Activated CD8-positive, alpha-beta memory T cell treated with anti-CD3 and anti-CD28 coated beads for 48 hours (primary cell): ENCODE measurements at places on chromosomes 11 and 22.

- DNase-seq, result no peak
Observed at GRCh38 chr22:19799322-19800190, 39.0 kb downstream of the TBX1 start.

- no peak for DNase-seq
Observed at GRCh38 chr22:37639771-37640590, 512 bp downstream of the SH3BP1 start.

GRCh38 chr11:36757075-36757474 lies 159.0 kb upstream of the RAG2 start:
- DNase-seq, result no peak

GRCh38 chr11:27246925-27247324 lies 116.1 kb downstream of the CCDC34 start:
- no peak for DNase-seq

- DNase-seq, result peak; percentile 4
Observed at GRCh38 chr22:19121631-19122142, 525 bp downstream of the DGCR2 start.

DNA sequence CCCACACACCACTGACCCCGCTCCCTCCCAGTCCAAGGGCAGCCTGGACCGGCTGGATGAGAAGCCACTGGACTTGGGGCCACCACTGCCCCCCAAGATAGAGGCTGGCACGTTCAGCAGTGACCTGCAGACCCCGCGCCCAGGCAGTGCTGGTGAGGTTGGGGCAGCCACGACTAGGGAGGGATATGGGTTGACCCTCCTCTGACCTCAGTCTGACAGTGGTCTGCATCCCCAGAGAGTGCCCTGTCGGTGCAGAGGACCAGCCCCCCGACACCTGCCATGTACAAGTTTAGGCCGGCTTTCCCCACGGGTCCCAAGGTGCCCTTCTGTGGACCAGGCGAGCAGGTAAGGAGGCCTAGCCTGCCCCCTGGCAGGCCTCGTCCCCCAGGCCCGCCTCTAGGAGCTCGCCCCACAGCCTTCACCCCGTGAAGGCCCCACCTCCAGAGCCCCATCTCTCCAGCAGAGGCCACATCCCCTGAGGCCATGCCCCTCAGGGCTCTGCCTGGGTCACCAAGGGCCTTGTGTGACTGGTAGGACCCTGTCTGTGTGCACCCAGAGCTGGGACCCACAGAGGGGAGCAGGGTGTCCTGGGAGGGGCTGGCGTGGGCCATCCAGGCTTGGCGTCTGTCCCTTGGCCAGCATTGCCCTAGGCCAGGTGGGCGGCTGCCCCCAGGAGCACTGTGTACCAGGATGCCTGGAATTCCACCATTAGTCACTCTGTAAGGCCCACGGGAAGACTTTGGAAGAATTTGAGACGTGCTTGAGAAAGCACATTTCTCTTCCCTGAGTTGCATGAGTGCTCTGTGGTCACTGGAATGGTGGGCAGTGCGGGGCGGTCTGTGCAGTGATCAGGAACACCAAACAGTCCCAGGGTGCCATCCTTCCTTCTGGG lies 9.4 kb downstream of the CCDC188 start:
- no peak for DNase-seq

DNA sequence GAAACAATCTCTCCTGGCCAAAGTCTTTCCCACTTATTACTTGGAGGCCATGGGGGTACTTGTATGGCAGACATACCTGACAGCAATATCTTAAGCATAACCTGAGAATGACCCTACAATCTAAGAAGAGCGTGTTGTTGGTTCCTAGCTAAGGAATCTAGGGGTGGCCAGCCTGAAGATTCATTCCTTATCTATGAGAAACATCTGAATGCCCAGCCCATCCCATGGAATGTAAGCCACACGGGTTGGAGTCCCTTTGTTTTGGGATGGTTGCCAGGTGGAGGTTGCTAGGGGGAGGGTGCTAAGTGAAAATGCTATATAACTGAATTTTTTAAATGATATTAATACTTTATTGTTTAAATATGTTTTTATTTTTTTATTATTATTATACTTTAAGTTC lies 725.0 kb downstream of the ETS1 start:
- DNase-seq, result no peak

DNA sequence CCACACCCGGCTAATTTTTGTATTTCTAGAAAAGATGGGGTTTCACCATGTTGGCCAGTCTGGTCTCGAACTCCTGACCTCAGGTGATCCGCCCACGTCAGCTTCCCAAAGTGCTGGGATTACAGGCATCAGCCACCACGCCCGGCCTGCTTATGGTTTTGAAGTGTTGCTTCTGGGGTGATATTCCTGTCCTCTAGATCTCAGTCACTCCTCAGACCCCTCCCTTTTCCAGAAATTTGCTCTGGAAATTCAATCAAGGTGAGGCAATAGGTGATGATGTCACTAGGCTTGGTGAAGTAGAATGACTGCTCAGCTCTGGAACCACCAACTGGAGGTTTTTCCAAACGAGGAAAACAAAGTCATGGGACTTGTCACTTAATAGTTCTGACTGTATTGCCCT lies 36.6 kb upstream of the CREB3L1 start:
- DNase-seq, result no peak

GRCh38 chr22:42780070-42780540 lies 59.4 kb upstream of the A4GALT start:
- no peak for DNase-seq

DNA sequence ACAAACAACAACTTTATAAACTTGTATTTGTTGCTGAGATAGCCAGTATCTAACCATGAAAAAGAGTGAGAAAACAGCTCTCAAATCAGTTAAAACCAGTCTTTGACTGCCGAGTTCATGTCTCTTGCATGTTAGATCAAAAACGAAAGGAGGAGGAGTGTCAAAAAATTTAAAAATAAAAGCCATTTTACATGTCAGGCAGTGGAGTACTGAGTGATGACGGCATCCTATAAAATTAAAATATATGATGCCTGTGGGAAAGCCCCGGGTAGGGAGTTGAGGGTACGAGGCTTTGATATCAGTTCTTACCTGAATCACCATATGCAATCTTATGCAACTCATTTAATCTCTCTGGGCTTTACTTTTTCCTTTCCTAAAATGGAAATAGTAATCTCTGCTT lies 117.3 kb downstream of the ETS1 start:
- no peak for DNase-seq

GRCh38 chr11:35747668-35748067 lies 85.1 kb downstream of the TRIM44 start:
- DNase-seq, result no peak

DNA sequence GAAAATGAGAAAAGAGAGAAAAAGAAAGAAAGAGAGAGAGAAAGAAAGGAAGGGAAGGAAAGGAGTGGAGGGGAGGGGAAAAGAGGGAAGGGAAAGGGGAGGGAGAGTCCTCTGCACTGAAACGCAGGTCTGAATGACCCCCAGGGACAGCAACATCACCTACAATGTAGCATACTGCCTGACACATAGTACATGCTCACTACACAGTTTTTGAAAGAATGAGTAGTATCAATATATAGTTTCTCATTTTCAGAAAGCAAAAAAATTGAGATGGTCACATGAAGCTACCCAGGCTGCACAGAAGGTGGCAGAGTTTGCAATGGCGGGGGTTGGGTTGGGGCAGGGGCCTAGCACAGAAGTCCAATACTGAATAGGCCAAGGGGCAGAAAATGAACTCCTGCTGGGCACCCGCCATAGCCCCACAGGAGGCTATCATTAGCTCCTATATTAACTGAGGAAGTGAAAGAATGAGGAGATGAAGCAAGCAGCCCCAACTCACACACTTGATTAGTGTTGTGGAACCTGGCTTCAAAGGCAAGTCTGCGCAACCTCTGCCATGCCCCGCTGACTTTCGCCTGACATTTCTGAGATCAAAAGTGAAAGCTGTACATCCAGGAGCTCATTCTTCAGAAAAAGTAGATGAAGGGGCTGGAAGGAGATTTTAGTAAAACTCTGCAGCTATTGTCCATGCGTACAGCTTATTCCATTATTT lies 241.2 kb upstream of the SYN3 start:
- DNase-seq, result no peak

GRCh38 chr11:7251487-7251835 lies 243 bp upstream of the SYT9 start:
- DNase-seq, result no peak

DNA sequence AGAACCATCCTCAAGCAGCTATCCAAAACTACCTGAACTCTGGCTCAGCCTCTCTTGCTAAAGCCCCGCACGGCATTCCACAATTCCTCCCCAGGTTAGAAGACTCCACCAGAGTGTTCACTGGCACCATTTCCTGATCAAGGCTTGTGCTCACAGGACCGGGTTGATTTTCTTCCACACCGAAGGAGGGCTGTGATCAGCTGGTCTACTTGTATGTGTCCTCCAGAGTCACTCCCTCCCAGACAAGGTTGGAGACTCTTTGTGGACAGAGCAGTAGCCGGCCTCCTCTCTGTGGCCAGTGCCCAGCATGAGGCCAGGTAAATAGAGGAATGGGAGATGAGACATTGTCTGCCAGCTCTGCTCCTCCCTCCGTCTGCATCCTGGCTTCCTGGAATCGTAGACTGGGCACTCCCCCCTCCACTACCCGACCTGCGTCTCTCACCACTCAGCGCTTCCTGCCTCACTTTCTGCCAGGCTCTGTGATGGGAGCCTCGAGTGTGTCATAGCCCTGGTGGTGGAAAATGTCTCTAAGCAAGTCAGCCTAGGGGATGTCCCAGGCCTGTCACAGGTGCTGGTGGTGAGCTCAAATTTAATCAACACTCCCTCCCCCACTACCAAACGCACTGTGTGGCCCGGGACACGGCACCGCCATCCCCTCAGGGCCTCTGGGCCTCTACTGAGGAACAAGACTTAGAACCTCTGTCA lies 12.5 kb upstream of the TMPRSS6 start:
- DNase-seq, result peak; percentile 75

GRCh38 chr22:22897091-22897490 lies 9.5 kb downstream of the IGLL5 start:
- no peak for DNase-seq

DNA sequence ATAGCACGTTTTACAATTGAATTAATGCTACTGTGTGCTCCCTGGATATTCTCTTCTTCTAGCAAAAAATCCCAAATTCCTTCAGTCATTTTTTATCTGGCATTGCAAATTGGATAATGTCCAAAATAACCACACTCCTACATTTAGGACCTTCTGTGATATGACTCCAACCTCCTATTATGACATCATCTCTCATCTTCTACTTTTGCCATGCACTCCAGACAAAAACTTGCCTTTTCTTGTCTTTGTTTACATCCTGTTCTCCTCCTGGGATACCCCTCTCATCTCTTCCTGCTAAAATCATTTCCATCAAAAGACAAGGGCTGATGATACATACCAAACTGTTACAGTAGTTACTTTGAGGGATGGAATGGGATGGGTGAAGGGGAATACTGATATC lies 20.6 kb upstream of the TMEM218 start:
- no peak for DNase-seq

- no peak for DNase-seq
Observed at GRCh38 chr22:29801153-29801552, 34.0 kb downstream of the UQCR10 start.

DNA sequence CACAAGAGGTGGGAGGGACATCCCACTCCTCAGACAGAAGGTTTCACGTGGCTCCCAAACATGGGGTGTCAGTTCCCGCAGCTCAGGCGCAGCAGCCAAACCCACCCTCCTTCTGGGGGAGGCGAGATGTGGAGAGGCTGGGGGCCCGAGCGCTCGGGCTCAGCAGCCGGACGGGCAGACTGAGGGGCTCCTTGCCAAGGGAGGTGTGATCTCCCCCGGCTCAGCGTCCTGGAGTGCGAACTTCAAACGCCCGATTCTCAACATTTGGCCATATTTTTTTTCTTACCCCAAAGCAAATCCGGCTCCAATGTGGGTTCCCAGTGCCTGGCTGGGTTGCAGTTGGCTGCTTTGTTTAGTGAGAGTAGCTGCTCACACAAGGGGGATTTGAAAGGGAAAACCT lies 477.9 kb downstream of the MN1 start:
- no peak for DNase-seq

DNA sequence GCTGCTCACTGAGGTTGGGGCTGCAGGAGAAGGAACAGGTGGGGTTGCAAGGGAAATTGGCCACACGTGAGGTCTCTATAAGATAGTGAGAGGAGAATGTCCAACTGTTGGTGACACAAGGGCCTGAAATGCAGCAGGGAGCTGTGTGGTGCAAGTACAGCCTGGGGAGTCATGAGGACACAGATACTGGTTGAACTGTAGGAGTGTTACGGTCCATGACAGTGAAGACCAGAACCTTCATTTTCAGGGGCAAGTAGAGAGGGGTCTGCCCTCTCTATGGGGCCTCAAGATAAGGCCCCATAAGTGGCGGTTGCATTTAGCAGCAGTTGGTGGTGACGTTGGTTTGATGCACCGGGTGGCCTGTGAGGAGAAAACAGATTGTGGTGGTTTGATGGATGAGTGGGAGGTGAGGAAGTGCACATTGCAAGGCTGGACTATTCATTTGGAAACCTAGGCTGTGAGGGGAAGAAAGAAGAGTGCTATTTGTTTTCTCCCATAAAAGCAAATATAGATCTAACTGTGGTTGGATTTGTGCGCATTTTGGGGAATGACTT lies 39.4 kb downstream of the MICAL2 start:
- peak; percentile 49 for DNase-seq

- peak; percentile 48 for DNase-seq
Observed at GRCh38 chr11:587978-588380, 11.7 kb downstream of the PHRF1 start.

GRCh38 chr11:118226296-118226695 lies 1.5 kb upstream of the JAML start:
- DNase-seq, result no peak

- no peak for DNase-seq
Observed at GRCh38 chr11:77146261-77147035, 18.4 kb downstream of the MYO7A start.

DNA sequence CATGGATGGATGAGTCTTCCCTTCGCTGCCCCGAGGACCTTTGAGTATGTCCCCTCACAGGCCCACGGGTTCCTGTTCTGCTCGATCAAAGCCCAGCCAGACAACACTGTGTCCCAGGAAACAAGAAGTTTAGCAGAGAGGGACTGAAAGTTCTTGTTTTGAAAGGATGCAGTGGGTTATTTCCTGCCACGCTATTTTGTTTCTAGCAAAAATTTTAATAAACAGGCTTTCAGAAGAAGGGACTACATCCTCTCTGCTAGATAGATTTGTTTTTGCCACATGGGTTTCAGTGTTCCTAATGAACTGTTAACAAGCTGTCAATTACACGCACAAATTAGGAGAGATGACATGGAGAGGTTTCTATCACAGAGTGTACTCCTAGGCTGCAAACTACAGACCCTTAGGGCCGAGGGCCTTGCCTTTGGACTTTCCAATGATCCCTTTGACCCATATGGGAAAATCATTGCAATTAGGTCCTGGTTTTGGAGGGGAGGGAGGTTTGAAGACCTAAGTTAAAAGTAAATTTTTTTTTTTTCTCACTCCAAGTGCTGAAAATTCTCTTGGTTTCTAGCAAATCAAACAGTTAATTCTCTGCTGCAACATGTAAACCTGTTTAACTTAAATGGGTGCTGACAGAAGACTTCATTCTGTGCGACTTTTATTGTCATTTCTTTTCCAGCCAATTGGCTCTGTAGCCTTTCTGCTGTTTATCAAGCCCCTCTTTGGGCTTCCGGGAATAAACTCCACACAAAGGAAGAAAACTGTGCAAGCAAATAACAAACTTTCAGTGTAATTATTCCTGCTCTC lies 81.4 kb downstream of the RCN1 start:
- DNase-seq, result no peak
